Stimulated activated memory B cell treated with anti-CD40 and anti-IgM and Interleukin-4, amounts not matched to agents 10 μg/mL and 1 μg/mL and 100 μg/mL, for 72 hours (primary cell): ENCODE measurements at places on chromosomes 6 and 20.
A peak's percentile ranks its signal among the peaks of the same experiment; 100 is the strongest.

GRCh38 chr6:160203953-160204352 is 54.7 kb downstream of the SLC22A2 start:
- ATAC-seq: no peak

DNA sequence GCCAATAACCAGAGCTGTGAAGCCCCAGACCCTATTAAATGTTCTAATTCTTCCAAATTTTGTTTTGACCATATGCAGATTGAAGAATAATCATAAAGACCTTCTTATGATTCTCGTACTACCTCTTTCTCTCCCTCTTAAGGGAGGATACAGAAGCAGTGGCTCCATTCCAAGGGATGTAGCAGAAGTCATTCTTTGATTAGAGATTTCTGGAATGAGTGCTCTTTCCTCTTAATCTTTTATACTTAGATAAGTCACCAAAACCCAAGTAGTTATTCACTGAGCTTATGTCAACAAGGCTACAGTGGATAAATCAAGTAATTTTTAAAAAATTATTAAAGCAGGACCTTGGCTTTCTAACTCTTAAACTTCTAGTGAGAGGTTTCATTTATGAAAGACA is 266.0 kb upstream of the STXBP5 start:
- no peak for ATAC-seq

DNA sequence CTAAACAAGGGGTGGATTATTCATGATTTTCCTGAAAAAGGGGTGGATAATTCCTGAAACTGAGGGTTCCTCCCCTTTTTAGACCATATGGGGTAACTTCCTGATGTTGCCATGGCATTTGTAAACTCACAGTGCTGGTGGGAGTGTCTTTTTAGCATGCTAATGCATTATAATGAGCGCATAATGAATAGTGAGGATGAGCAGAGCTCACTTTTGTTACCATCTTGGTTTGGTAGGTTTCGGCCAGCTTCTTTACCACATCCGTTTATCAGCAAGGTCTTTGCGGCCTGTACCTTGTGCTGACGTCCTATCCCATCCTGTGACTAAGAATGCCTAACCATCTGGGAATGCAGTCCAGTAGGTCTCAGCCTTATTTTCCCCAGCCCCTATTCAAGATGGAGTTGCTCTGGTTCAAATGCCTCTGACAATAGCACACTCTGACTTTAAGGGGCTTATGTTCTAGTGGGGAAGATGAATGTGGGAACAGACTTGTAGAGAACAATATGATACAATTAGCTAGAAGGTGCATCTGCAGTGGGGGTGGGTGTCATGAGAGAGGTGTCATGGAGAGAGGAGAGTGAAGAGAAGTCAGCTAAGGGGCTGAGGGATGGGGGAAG is 4.2 kb upstream of the GPR31 start:
- no peak for ATAC-seq

DNA sequence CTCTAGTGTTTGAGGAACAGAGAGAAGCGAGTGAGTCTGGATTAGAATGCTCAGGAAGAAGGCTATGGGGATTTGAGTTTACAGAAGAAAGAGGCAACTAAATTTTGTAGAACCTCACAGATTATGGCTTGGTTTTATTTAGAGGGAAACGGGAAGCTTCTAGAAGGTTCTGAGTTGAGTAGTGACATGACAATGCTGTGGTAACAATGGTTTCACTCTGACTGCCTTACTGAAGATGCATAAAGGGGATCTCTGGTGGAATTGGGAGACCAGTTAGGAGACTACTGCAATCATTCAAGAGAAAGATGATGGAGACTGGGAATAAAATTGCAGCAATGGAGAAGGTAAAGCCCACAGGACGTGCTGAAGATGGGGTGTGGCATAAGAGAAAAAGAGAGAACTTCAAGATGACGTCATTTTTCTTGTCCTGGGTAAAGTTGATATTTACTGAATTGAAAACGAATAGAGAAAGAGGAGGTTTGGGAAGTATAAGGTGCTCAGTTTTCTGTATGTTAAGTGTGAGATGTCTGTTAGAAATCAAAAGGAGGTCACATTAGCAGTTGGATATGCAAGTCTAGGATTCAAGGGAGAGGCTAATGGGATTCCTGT is 710.1 kb upstream of the NRSN1 start:
- ATAC-seq: no peak

DNA sequence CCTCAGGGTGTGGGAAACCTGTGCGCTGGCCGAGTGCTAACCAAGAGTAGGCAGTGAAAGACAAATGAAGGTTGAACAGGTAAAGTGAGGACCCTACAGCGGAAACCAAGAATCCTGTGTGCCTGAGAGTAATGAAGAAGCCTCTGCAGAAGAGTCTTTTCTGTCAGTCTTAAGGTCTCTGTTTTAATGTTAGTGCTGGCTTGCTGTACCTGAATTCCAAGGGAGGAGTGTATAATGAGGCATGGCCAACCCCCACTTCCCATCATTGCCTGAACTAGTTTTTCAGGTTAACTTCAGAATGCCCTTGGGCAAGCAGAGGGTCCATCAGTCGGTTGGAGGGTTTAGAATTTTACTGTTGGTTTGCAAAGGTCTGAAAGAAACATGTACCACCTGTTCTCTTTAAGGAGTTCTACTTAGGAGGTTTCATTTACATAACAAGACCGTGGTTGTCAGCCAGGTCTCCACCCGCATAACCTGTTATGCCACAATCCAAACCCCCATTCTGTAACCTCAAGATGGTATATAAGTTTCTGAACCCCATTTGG is 589 bp upstream of the PDCD2 start:
- ATAC-seq: no peak

DNA sequence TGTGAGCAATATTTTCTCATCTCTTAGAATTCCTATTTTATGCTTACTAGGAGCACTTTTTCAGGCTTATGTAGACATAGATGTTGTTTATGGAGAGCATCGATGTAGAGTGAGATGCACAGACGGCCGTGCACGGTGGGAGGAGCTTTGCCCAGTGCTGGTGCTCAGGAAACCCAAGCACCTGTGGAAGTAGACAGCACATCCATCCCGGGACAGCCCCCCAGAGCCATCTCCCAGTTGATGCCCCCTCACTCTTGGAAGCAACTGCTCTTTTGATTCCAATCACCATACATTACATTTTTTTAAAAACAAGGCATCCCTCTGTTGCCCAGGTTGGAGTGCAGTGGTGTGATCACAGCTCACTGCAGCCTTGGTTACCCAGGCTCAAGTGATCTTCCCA is 143.7 kb downstream of the SMOC2 start:
- ATAC-seq: no peak

GRCh38 chr6:41548098-41548840 is 2.1 kb downstream of the FOXP4 start:
- no peak for ATAC-seq

- peak; percentile 71 for ATAC-seq
Measured at GRCh38 chr20:48541581-48542071, 286.2 kb downstream of the PREX1 start.

- ATAC-seq: no peak
Measured at GRCh38 chr6:17601386-17601703, 1.2 kb downstream of the FAM8A1 start.

DNA sequence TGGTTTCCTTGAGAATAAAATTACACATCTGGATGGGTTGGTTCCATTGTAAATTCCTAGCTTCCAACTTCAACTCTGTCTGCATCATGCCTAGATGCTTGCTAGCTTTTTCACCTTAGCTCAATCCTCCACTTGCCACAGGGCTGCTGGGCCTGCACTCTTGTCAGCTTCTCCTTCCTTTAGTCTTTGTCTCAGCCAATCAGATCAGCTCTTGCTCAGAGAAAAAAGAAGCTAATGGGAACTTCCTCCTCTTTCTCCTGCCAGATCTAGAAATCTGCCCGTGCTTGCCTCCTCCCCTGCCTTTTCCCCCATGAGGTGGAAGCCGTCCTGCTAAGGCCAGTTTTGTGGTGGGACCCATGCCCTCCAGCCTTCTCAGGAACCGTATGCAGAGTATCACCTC is 18.5 kb downstream of the RAE1 start:
- ATAC-seq: no peak

GRCh38 chr6:87544474-87544735 is 45.4 kb downstream of the RARS2 start:
- no peak for ATAC-seq

DNA sequence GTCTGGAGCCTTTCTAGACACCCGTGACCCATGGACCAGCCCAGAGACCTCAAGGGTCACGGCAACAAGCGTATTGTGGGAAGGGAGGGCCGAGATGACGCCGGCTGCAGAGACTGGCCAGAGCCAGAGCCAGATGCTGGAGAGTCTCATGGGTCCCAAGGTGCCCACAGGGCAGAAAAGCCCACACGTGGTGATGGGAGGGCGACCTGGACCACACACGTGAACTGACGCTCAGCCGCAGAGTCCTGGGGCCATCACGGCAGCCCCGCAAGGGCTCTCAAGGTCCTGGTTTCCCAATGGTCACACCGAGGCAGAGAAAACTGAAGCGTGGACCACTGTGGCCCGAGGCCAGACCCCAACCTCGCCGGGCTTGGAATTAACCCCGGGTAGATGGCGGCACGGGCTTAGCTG is 92.6 kb downstream of the YTHDF1 start:
- ATAC-seq: no peak

DNA sequence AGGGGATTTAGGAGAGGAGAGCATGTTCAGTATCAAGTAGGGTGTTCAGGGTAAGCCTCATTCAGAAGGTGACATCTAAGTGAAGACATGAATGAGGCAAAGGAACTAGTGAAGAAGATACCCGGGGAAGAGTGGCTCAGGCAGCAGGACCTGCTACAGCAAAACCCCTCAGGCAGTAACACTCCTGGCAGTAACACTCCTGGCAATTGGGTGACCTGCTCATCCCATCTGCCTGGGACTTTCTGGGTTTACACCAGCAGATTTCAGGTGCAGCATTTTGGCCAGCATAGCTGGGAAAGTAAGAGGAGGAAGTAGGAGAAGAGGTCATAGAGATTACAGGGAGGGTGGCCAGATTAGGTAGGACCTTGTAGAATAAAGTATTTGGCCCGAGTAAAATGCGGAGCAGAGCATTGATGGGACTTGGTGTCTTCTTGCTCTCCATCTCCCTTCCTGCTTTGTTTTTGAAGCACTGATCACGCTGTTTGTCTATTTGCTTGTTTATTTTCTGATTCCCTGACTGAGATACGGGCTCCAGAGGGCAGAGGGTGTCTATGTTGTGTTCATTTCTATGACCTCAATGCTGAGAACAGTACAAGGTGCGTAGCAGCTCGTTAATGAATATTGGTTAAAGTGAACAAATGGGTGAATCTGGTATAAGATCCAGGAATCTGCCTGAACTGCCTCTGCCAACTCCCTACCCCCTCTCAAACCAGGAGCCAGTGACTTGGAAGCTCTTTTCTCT is 88.3 kb downstream of the IYD start:
- ATAC-seq: no peak

GRCh38 chr6:144928847-144929246 is 643.7 kb downstream of the UTRN start:
- no peak for ATAC-seq

- no peak for ATAC-seq
Measured at GRCh38 chr6:109315341-109316110, 66.7 kb downstream of the CD164 start.

DNA sequence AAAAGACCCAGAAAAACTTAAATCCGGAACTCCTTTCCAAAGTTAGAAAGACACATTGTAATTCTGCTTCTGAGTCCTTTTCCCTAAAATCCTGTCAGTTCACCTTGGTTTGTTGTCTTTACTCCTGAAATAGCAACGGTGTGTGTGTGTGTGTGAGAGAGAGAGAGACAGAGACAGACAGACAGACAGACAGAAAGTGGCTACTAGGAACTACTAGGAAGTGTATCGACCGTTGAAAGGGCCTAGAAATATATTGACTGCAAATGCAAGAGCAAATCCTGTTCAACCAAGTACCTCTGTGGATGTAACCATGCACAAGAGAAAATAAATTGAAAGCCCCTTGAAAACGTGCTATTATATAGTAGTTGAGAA is 100.0 kb upstream of the MLIP start:
- ATAC-seq: no peak

DNA sequence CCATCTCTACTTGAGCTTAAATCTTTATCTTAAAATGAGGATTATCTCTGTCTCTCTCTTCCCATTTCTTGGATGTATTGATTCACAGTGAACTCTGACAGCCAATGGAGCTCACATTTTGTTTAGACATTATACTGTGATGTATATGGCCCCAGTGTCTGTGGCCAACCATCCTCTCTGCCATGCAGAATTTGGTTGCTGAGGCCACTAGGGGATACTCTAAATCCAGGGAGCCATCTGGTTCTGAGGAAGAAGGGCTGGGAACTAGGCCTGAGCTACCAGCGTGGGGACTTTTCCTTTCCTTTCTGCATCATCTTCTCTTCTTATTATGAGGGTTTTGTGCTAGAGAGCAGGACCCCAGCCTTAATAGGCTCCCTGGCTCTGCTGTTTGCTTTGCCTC is 59.1 kb upstream of the RIPOR2 start:
- no peak for ATAC-seq

DNA sequence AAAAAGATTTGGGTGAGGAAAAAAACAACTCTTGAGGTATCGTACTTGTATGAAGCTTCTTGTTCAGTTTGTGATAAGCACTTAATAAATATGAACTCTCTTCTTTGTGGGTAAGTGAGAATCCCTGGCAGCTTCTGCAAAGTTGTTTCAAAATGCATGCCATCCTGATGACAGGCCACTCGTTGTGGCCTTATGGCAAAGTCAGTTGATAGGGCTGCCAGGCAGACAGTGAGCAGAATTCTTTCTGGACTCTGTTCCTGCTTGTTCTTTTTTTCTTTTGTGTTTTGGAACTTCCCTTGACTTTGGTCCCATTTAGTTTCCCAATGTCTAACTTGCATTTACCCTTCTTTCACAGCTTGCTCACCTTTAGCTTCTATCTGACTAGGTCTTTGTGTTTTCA is 983.5 kb upstream of the FLRT3 start:
- ATAC-seq: no peak

DNA sequence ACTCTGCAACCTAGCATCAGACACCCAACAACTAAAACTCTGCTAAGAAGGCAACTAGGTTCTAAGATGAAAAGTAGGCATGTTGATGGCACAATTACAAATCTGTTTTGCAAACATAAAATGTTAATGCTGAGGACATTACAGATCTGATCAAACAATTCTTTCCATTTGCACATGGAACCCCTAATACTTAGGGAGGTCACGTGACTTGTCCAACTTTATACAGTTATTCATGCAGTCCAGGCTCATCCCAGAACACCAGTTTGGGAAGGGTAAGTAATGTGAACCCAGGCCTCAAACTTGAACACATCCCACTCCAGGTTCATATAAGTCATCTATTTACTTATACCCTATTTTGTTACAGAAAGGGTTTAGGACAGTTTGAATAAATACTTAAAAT is 247.2 kb downstream of the HACE1 start:
- ATAC-seq: no peak

GRCh38 chr6:1849691-1850090 is 240.0 kb downstream of the FOXC1 start:
- no peak for ATAC-seq
